Fibroblast of upper back skin (primary cell): ENCODE measurements at places on chromosomes 6 and 20.

GRCh38 chr6:126077810-126078776 is 91.8 kb downstream of the TRMT11 start:
- DNase-seq = peak; percentile 78

GRCh38 chr20:11372876-11373790 is 544.6 kb upstream of the BTBD3 start:
- DNase-seq = no peak

DNA sequence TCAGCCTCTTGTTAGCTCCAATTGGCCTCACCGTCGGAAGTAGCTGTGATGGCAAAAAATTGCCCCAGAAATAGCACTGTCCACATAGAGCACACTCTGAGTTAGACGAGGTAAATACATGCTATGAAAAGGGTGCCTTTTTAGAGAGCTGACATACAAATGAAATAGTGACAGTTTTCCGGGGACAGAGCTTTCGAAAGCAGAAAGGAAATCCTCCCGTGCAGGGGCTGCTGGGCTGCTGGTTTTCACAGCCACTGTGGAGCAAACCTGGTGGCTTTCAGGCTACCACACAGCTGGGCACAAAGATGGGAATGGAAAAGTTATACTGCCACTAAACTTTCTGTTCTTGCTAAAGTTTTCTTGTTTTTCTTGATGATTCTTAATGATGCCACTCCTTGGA is 8.3 kb downstream of the SLPI start:
- no peak for DNase-seq

- DNase-seq = peak; percentile 83
Observed at GRCh38 chr6:42190554-42191183, 4.1 kb downstream of the GUCA1B start.

DNA sequence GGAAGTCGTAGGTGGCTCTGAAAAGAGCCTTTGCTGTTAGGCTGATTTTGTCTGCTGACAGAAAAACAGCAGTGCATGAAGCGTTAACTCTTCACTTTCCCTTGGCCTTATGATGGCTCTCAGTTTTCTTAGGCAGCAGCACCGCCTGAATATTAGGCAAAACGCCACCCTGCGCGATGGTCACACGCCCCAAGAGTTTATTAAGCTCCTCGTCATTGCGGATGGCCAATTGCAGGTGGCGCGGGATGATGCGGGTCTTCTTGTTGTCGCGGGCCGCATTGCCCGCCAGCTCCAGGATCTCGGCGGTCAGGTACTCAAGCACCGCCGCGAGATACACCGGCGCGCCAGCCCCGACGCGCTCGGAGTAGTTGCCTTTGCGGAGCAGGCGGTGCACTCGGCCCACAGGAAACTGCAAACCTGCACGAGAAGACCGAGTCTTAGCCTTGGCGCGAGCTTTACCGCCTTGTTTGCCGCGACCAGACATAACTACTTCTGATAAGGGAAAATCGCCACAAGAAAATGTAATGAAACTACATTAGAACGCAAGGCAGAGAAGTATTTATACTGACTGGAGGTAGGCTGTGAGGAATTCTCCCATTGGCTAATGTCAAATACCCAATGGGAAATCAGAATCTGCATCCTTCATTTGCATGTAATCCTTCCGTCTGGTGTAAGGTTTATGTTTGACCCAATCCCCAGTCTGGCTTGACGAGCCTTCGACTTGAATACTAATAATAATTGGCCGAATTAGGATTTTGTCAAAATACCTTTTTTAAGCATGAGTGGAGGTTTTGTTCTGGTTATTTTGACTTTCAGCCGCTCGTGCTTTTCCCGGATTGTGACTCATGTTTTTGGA is 53.9 kb upstream of the HFE start:
- peak; percentile 99 for DNase-seq

GRCh38 chr6:168130168-168130696 is 51.2 kb upstream of the FRMD1 start:
- DNase-seq = no peak

GRCh38 chr20:42949950-42950349 is 239.8 kb downstream of the PTPRT start:
- DNase-seq = no peak
